AG20443 (cell line): ENCODE measurements at places on chromosomes 12 and 14.

GRCh38 chr12:42021469-42021868 lies 123.2 kb downstream of the GXYLT1 start:
- DNase-seq = no peak

DNA sequence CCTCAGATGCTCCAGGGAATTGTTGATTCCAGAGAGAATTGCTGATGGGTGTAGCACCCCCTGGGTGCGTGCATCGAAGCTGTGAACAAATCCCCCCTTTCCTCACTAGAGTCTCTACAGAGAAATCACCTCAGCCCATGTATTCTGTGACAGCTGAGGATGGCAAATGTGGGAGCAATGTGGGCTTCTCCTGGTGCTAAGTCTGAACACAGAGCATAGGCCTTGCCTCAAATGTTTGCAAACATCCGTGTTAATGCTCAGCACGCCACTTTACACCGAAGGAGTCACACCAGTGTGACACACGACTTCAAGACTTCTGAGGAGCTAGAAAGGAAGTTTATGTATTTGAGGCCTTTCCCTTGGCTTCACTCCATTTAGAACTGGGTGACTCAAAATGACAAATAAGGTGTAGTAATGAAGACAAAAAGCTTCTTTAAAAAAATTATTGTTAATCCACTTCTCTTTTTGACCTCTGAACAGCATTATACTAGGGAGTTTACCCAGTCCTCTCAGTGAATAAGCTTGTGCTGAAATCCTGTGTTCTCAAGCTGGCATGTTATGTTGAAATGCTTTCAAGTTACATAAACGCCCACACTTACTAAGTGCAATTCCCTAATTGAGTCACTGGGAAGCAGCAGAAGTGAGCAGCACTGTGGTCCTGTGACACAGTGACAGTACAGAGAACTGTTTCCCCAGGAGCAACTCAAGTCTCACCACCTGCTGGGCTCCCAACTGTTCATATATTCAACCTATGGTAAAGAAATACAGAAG lies 92.9 kb downstream of the FAR2 start:
- peak; percentile 74 for DNase-seq

DNA sequence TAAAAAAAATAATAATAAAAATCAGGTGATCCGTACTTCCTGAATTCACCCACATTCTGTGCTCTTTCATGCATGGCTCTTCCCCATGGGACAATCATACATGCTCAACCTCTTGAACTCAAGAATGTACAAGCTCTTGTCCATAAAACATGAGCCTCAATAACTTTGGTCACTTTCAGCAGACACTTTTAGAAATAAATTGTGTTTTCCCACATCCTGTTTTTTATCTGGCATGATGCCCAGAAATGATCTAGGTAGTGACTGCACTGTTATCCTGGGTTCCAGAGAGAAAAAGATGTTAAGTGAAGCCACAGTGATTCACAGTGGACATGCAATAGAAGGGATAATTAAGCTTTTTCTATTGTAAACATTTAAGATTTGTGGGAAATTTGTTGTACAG lies 537.6 kb upstream of the TMEM132C start:
- DNase-seq = no peak

DNA sequence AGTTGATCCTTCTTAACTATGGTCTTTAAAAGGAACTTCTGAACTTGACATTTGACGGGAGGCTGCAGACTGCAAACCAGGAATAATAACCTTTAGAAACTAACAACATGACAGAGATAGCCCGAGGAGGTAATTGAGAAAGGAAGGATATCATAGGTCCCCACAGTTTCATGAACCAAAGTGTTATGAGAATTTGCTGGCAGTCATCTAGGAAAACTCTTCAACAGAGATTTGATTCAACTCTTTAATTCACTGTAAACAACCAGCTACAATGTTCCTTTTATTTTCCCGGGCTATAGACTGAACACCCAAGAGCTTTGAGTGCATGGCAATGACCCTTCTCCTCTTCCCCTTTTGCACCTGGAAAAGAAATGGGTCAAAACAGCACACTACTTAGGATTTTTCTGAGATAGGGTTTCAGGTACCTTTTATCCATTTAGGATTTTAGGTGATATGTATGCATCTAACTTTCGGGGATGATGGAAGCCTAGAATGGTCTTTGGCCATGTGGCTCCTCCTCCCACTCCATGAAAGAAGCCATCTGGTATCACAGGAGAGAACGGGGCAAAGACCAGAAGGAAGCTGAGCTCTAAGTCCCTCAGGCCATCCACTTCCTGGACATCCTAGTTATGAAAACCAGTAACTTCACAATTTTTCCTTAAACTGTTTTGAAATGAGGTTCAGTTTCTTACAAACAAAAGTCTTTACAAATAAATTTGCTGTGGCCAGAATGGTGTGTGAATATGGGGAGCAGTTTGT lies 23.0 kb downstream of the GLT8D2 start:
- no peak for DNase-seq

DNA sequence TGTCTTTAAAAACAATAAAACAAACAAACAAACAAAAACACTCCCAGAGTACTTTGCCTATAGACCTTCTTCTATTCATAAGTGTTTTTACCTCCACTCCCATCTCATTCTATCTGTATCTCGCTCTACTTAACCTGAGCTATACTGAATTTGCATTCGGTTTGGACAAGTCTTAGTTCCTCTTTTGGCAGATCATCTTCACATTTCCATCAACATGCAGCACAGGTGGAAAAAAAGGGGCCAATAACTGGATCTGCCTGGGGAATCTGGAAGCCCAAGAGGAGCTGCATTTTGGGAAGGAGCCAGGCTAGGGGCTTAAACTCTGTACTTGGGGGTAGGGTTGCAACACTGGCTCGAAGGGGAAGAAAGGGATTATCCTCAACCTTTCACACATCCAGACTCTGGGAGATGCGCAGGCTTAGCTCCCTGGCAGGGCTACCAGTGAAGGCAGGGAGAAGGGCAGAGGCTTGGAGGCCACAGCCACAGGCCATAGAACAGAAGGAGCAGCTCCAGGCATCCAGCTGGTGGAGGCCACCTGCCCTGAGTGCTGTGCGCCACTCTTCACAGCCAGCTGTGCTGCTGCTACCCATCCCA lies 4.1 kb downstream of the NINJ2 start:
- DNase-seq = no peak

DNA sequence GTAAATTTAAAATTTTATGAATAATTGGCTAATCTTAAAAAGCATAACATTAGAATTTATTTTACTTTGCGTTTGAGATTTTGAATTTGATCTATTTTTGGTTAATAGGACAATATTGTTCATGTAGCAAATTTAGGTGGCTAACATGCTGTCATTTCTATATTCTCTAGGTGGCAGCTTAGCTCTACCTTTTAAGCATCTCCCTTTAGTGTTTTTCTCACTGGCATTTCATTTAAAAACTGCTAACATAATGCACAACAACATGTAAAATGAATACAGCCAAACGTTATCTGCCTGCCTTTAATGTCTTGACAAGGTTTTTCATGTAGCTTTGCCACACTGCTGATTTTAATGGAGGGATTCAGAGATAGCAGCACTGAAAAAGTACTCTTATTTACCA lies 272.4 kb upstream of the FBXO33 start:
- no peak for DNase-seq

- no peak for DNase-seq
Observed at GRCh38 chr12:51177897-51178296, 5.0 kb upstream of the TFCP2 start.

DNA sequence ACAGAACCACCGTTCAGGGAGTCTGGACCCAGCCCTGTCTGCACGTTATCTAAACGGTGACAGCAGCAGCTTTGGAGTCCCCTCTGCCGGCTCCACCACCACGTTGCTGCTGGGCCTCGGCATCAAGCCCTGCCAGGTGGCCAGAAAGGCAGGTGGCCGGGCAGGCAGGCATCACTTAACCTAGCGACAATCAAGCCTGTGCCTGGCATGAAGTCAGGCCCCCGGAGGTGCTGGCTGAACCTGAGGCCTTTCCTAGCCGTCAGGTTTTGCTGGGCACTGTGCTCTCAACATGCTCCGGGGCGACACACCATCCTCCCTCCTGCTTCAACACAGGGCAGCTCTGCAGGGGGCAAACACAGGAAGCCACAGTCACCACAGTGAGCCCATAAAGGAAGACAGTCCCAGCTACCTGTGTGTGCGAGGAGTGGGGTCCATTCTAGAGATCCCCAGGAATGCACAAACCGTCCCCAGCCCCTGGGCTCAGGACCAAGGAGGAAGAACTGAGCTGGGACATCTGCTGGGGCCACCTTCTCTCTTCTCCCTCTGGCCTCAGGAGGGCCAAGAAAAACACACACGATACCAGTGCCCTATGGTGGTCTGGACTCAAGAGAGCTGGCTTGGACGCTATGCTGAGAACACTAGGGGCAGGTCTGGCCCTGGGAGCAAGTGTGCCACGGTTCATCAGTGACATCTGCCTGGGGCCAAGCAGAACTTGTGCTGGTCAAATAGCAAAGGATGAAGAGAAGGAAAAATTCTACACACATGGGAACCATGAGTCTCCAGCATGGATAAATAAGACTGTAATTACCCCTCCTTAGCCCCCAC lies 44.7 kb downstream of the CCDC88C start:
- no peak for DNase-seq

- DNase-seq = peak; percentile 85
Observed at GRCh38 chr12:113889076-113889475, 77.0 kb downstream of the RBM19 start.

GRCh38 chr12:6266971-6267721 lies 43.3 kb upstream of the PLEKHG6 start:
- no peak for DNase-seq

- DNase-seq = no peak
Observed at GRCh38 chr14:92659765-92660561, 88.5 kb downstream of the LGMN start.

DNA sequence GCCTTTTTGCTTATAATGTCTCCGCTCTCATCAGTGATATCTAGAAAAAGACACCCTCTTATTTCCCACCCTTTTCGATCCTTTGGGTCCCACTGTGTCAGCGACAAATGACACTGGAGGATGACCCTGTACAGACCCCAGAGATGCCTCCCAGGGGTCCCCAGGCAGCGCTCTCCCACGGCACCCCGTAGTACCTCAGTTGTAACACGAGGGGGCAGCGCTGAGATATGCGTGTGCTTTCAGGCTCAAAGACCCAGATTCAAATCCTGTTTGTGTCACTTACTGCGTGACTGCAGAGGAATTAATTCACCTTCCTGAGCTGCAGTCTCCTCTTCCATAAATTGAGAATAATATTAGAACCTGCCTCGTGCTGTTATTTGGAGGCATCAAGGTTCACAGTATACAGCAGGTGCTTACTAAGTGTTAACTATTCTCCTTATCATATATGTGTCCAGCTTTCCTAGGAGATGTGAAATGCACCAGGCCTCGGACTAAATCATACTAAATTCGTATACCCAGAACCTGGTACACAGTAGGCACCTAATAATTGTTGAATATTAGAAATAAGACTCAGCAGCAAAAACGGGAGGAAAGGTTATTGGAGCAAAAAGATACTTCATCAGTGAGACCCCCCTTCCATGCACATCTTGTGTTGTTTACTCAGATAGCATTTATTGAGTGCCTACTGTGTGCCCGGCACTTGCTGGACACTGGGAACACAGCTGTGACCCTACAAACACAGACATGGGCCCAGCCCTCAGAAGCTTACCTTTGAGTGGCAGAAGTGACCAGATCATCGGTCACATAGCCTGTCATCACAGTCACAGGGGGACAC lies 99.9 kb downstream of the PHETA1 start:
- DNase-seq = no peak

DNA sequence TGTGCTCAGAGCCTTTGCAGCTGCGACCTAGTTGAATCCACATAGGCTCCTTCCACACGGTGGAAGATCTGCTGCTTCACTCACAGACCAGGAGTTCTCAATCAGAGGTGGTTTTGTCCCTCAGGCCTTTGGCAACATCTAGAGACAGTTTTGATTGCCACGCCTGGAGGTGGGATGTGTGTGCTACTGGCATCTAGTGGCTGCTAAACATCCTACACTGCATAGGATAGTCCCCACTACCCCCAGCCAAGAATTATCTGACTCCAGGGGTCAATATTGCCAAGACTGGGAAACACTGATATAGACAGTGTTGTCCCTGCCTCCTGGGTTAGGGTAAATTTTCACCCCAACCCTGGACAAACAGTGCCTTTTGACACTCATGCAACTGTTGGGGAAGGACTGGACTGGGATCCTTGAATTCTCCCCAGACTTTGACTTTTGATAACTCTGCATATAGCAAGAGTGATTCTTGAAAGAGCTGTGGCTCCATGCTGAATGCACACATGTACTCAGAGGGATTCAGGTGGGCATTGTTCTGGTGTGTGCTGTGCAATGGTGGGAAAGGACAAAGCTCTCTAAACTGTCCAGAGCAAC lies 39.8 kb downstream of the BAZ2A start:
- DNase-seq = no peak

- DNase-seq = peak; percentile 36
Observed at GRCh38 chr12:127925971-127926370, 341.0 kb upstream of the TMEM132C start.

DNA sequence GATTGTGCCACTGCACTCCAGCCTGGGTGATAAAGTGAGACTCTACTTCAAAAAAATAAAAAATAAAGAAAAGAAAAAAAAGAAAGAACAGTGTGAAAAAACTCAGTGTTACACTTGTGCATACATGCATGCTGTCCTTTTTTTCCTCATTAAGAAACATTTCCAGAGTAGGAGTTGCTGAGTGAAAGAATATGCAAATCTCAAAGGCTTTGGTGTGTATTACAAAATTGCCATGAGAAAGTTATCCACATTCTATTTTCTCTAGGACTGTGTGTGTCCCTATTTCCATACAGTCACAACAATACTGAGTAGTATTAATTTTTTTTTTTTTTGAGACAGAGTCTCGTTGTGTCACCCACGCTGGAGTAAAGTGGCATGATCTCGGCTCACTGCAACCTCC lies 830 bp upstream of the A2ML1 start:
- no peak for DNase-seq

- DNase-seq = peak; percentile 3
Observed at GRCh38 chr12:52969828-52970569, 21.1 kb downstream of the KRT18 start.

DNA sequence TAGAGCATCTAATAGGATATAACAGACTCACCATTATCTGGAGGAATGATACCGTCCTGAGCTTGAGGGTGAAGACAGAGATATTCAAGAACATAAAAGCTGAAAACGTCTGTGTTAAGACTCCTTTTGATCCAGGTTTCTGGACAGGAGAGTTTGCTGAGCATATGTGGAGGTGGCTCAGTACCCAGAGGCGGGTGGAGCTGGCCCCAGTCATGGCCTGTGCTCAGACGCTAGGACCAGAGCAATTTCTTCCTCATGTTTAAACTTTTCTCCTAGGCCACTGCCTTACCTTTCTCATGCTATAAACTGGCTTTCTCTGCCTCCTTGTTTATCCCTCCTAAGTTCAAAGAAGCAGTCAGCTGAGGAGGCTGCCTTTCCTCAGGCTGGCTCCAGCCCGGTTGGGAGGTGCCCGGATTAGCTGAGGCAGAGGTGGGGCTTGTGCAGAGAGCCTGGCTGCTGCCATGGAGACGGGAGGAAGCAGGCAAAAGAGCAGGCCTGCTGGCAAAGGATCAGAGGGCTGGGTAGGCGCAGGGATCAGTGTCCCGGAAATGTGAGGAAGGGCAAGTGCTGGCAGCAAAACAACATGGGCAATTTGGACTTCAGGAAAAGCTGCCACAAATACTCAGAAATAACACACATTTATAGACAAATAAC lies 13.7 kb downstream of the COA8 start:
- peak; percentile 96 for DNase-seq

GRCh38 chr14:64465831-64466554 lies 694 bp downstream of the AKAP5 start:
- DNase-seq = peak; percentile 70

- DNase-seq = no peak
Observed at GRCh38 chr14:99802301-99803105, 9.3 kb downstream of the EML1 start.
